ENCODE measurements at places on chromosomes 2 and 18.

GRCh38 chr2:29281086-29281915 lies 166.1 kb downstream of the CLIP4 start:
- DNase-seq: no peak

GRCh38 chr2:214156971-214157370 lies 253.9 kb upstream of the VWC2L start:
- DNase-seq: no peak

DNA sequence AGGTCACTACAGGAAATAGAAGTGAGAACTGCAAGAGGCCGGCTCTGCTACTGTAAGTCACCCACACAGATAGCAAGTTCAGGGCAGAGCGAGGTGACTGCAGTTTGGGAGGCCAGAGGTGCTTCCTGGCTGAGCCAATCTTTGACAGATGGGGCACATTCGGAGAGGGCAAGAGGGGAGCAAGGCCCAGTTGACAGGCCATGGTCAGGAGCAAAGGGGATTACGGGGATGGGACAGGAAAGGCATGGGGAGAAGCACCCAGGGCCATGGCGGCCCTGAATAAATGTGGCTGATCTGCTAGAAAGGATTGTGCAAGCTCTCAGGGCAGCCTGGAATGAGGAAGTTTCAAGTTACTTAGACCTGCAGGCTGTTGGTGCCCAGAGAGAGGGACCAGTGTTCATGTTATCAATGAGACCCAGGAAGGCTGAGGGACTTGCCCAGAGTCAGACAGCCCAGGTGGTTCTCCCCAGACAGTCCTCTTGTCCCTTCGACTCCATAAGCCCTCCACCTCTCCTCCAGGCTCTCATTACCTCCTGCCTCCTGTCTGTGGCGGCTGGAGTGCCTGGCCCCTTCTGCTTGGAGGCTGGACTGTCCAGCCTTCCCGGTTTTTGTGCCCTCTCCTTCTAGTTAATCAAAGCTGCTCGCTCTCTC lies 123.3 kb downstream of the CTIF start:
- DNase-seq: no peak

- DNase-seq: no peak
Observed at GRCh38 chr2:190459881-190460280, 51.7 kb downstream of the MFSD6 start.

GRCh38 chr18:48050176-48050575 lies 119.7 kb upstream of the SMAD2 start:
- no peak for DNase-seq

GRCh38 chr18:37532917-37533316 lies 32.7 kb downstream of the CELF4 start:
- DNase-seq: no peak

GRCh38 chr2:46885376-46885775 lies 30.2 kb downstream of the MCFD2 start:
- DNase-seq: no peak

GRCh38 chr2:109348671-109349502 lies 219.9 kb downstream of the SH3RF3 start:
- DNase-seq: peak; percentile 88

GRCh38 chr2:170161516-170162270 lies 16.3 kb upstream of the MYO3B start:
- no peak for DNase-seq

DNA sequence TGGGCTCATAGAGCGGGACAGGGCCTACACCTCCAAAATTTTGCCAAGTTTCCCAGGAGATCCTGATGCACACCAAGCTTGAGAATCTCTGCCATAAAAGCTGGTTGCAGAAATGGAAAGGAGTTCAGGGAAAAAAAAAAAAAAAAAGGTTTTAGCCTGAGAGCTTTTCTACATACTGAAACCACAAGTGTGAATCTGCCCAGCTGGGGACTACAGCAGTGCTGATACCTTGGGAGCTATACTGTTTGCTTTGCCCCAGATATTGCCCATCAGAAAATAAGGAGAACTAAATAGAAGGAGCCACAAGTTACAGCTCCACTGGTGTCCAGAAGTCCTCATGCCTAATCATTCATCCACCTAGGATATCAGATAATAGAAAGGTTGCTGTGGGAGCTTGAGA lies 38.4 kb upstream of the NCKAP5 start:
- no peak for DNase-seq

DNA sequence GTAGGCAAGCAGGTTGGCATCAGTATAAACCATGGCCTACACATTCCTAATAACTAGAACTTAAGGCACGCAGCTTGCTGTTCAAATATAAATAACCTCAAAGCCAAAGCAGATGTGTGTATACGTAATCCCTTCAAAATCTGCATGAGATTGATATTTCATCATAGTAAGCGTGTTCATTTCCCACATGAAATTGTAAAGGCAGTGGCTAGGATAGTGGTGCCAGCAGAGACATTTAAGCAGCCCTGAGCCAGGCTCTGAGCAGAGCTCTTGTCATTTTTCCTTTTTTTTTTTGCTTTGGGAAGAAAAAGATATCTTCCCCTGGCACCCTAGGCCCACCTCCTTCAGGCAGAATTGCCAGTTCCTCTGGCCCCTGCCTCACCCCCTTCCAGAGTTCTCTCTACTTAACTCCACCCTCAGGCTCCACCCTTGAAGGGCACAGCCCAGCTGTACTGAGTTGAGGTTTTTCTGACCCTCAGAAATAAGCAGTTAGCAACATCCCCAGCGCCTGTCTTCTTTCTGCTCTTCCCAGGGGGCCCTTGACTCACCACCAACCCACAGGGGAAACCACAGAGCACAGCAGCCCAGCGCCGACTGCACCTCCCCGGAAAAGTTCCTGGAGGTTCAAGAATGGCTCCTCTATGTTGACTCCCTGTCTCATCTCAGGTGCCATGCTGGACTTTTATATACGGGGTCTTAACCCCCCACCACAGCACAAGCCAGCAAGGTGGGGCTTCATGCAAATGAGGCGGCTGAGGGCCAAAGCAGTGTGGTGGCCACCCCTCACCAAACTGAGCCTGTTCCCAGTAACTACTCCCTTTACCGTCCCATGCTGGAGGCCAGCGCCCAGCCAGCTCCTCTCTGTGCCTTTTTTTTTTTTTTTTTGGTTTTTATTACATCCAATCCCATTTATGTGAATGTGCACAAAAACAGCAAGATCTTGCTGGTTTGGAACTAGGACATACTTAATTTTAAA lies 84.7 kb downstream of the EHD3 start:
- DNase-seq: no peak

GRCh38 chr2:113926314-113926713 lies 36.4 kb downstream of the ACTR3 start:
- DNase-seq: no peak

DNA sequence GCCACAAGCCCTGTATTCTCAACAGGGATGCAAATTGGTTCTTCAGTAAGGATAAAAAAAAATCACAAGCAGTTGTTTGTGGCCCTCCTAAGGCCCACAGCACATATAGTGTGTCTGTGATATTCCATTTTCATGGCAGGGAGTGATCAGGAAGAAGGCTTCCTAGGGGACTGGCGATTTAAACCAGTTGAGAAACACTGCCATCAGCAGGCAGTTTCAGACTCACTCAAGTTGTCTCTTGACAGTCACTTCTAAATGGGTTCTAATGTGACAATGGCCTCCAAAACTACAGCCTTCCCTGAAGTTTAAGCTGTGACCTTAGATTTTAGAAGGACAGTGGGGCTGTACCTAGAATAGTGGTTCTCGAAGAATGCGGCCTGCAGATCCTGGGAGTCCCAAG lies 6.0 kb downstream of the CIAO1 start:
- DNase-seq: no peak

DNA sequence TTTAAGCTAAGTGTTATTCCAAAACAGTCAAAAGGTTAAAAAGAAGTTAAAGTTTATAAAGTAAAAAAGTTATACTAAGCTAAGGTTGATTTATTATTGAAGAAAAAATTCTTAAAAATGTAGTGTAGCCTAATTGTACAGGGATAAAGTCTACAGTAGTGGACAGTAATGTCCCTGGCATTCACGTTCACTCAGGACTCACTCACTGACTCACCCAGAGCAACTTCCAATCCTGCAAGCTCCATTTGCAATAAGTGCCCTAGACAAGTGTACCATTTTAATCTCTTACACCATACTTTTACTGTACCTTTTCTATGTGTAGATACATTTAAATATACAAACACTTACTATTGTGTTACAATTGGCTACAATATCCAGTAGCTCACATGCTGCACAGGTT lies 86.1 kb downstream of the CACNB4 start:
- no peak for DNase-seq

GRCh38 chr2:192157776-192158175 lies 37.0 kb downstream of the TMEFF2 start:
- DNase-seq: no peak

DNA sequence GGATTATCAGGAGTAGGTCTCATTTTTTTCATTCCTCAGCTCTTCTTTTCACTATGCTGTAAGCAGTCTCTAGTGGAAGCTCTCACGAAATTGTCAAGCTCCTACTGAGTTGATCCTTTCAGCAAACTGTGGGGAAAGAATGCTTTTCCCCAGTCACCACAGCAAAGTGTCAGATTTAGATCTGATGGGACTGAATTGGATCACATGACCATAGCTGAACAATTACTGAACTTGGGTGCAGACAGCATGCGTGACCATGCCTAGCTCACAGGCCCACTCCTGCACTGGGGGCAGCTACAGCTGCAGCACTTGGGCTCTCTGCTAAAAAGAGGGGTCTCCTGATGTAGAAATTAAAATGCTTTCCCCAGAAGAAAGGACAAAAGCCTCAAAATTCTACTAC lies 3.1 kb downstream of the ARHGAP15 start:
- no peak for DNase-seq

DNA sequence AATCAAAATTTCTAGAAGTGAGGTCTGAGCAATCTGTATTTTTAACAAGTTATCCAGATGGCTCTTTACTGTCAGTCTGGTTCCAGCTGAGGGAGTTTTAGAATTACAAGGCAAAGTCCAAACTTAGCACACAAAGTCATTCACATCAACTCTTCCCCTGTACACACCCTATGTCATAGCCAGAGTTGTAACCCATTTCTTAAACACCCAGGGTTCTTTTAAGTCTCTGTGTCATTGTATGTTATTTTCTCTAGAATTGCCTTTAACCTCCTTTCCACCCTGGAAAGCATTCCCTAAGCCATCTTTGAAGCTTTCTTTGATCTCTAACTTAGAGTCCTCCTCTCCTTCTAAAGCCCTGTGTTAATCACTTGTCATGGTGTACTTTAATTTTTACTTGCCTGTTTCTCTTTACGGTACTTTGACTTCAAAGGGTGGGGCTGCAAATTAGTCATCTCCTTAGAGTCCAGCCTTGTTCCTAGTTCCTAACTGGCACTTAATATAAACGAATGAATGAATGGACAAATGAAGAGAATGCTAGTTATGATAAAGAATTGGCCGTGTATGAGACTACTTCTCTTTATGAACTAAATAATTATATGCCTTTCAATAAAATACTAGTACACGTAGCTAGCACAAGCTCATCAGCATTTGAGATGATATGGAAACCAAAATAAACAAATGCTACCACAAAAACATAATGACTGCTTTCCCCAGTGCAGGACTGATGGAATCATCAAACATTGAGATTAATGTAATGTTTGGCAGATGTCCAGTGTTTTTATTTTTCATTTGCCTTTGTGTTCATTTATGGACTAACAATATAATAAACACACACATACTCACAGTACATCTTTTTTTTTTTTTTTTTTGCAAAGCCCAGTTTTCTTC lies 11.9 kb upstream of the ACTR3 start:
- DNase-seq: peak; percentile 47

DNA sequence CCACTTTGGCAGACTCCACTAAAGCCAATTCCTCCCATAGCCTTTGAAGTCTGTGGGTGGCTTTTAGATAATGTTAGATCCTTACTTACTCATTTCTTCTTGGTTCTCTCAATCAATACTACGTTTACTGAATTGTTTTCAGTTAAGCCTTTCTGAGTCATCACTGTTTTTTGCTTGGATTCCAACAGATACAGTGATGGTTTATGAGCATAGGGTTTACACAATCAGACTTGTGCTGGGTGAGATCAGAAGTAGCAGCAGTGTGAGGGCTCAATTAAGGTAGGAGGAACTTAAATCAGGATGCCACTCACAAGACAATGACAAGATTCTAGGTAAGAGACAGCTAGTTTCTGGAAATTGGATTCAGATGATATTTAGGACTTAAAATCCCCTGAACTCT lies 297.7 kb upstream of the DOK6 start:
- DNase-seq: no peak

- peak; percentile 78 for DNase-seq
Observed at GRCh38 chr2:126662621-126663020, 6.7 kb downstream of the GYPC start.

- no peak for DNase-seq
Observed at GRCh38 chr2:42881732-42882131, 89.3 kb upstream of the HAAO start.

- DNase-seq: no peak
Observed at GRCh38 chr2:156349605-156350004, 17.1 kb upstream of the NR4A2 start.

GRCh38 chr18:62885804-62886203 lies 170.5 kb downstream of the PHLPP1 start:
- DNase-seq: no peak

GRCh38 chr2:115161081-115161770 lies 718.8 kb downstream of the DPP10 start:
- no peak for DNase-seq

GRCh38 chr2:40164736-40165508 lies 287.0 kb downstream of the SLC8A1 start:
- DNase-seq: no peak

GRCh38 chr2:99200076-99200800 lies 19.3 kb downstream of the MRPL30 start:
- no peak for DNase-seq

- DNase-seq: peak; percentile 36
Observed at GRCh38 chr2:584863-585823, 92.1 kb downstream of the TMEM18 start.

DNA sequence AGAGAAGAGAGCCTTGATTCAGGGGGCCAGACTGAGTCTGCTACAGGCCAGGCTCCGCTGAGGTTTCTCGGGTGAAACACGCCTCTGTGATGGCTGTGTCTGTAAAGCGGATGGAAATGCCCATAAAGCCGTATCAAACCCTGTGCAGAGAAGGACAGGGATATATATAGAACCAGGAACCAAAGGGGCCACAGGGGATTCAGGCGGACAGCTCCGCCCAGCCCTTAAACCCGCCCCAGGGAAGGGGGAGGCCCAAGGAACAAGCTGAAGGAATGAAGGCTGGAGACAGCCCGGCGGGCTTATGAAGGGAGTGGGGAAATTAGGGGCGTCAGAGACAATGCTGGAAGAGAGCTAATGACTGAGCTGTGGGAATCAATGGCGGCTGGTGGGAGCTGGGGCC lies 42.1 kb downstream of the NHEJ1 start:
- DNase-seq: no peak

GRCh38 chr2:110771547-110772382 lies 39.4 kb downstream of the ACOXL start:
- DNase-seq: no peak
